H54 (cell line): ENCODE measurements at places on chromosomes 5 and 9.
A peak's percentile ranks its signal among the peaks of the same experiment; 100 is the strongest.

DNA sequence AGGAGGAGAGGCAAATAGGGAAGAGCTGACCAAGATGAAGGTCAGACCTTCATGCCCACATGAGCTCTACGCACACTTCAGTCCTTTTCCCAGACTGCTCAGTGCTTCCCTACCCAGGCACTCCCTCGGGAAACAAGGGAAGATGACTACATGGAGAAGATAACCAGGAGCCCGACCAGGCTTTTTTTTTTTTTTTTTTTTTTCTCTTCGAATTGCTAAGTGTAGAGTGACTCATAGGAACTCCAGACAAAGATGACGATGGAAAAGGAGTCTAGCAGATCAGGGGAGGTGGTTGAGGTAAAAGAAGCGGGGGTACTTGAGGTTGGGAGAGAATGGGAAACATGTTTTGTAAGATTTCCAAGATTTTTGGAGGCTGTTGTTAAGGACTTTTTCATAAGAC lies 526.1 kb downstream of the BNC2 start:
- peak; percentile 54 for DNase-seq

GRCh38 chr5:57338068-57338867 lies 144.3 kb downstream of the ACTBL2 start:
- DNase-seq = peak; percentile 23

- no peak for DNase-seq
Observed at GRCh38 chr5:111313017-111313724, 89.0 kb downstream of the CAMK4 start.

DNA sequence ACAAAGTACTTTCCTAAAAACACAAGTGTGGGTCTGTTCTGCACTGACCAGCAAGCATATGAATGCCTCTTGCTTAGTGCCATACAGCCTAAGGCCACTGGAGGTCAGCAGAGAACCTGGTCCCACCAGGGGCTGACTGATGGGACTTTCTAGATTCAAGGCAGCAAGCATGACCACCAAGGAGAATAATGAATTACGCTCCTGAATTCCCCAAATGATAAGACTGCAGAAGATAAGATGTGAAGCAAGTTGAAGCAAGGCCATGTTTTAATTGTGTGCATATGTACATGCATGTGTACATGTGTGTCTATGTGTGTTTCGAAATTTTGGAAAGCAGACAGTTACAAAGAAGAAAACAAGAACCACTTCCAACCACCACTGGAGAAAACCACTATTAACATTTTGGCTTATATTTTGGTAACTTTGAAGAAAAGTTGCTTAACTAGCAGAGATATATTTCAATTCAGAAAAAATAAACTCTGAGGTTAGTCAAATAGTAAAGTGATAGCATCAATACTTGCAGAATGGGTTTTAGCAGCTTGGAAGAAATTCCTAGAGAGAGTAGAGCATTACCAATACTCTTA lies 70.5 kb downstream of the ERP44 start:
- DNase-seq = peak; percentile 29

GRCh38 chr9:109939698-109940342 lies 159.8 kb downstream of the PALM2AKAP2 start:
- no peak for DNase-seq

DNA sequence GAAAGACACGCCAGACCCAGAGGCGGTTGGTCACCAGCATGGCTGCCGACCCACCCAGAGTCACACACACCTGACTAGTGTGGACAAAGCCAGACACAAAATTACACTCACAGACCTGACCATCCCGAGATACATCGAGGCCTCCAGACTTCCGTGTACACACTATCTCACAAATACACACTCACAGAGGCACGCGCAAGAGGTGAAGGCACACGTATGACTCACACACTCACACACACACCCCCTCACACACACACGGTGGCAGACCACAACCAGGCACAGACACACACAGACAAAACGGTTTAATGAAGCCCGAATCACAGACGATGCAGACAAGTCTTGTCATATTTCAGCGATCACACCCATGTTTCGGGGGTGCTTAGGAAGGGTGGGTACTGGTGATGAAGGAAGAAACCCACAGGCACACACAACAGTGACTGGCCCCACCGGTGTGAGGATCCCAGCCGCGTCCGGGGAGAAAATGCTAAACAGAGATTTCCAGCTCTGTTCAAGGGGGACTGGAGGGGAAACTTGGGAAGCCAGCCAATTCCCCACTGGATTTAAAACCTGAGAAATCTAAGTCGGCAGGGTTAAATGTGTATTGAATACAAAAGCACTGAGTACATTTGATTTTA lies 51.3 kb downstream of the CRB2 start:
- DNase-seq = no peak

- DNase-seq = no peak
Observed at GRCh38 chr9:87963770-87964169, 10.6 kb downstream of the CDK20 start.

DNA sequence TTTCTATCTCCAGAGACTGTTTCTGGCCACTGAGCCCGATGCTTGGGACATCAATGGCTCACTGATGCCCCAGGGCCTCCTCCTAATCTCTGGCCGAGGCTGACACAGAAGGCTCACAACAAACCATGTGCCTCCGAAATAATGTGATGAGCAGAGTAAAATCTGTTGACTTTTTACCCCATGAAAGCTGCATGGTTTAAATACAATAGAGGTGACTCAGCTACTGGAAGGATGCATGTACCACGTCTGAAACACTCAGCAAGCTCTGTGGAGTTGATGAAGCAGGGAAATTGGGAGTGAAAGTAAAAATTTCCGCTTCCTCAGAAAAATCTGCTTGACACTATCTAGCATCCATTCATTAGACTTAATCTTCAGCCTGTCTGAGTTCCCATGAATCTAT lies 111.1 kb upstream of the EQTN start:
- DNase-seq = peak; percentile 40

DNA sequence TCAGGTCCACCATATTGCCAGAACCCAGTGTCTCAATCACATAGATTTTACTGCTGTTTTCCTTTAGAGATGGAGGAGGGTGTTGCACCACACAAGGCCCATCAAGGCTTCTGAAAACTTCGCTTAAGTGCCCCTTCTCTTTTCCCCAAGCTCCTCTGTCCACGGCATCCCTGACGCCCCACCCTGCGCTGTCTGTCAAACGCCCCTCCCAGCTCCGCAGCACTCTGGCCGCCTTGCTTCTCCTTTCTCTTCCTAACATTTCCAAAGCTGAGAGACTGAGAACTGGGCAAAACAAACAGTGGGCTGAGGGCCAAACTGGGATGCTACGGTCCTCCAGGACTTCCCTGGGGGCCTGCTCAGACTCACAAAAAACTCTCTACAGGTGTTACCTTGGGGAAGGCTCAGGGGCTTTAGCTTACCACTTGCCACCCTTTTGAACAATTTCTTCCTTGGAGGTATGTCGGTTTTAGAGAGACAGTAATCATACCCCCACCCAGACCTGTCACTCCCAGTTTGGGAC lies 28.3 kb upstream of the ERGIC1 start:
- no peak for DNase-seq

DNA sequence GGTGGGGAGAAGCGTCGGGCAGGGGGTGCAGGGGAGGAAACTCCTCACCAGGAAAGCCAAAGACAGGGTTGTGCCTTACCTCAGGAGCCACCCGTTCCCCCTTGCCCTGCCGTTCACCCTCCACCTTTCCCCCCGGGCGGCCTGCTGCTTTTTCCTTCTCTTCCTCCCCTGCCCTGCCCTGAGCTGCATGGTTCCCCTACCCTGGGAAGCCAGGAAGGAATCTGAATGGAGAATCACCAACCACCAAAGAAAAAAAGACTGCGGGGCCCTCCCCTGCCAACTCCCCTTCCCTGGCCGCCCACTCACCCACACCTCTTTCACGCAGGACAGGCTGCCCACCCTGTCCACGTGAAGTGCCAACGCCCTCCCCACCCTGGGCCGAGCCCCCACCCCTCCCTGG lies 820 bp upstream of the NFX1 start:
- no peak for DNase-seq

- no peak for DNase-seq
Observed at GRCh38 chr5:103371046-103371607, 112.6 kb downstream of the MACIR start.

DNA sequence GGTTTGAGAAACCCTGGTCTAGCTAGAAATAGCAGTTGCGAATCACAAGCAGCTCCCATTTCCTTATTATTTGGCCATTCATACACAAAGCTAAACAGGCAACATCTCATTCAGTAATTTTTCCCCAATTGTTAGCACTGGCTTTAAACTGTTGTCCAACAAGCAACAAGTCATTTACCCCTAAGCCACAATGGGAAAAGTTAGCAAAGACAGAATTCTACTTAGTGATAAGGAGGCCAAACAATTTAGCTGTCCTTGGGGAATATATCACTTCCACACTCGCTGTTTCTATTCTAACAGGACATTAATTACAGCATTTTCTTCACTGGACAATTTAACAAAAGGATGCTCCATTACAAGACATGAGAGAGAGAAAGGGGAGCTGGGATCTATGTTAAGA lies 2.8 kb downstream of the MYO10 start:
- DNase-seq = no peak

DNA sequence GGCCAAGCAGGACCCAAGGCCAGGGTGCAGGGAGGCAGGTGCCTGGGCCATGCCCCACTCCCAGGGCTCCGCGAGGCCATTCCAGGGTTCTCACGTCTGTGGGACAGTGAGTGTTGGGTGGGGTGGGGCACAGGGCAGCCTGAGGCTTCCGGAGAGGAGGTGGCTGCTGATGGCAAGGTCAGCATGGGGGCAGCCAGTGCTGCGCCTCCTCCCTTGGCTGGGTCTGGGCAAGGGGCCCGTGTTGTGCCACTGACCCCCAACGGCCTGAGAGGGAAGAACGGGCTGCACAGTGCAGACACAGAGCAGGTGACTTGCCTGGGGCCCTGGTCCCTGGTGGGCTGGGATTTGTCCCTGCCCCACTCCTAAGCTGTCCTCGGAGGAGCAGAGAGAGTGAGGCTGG lies 82.1 kb downstream of the RXRA start:
- no peak for DNase-seq

DNA sequence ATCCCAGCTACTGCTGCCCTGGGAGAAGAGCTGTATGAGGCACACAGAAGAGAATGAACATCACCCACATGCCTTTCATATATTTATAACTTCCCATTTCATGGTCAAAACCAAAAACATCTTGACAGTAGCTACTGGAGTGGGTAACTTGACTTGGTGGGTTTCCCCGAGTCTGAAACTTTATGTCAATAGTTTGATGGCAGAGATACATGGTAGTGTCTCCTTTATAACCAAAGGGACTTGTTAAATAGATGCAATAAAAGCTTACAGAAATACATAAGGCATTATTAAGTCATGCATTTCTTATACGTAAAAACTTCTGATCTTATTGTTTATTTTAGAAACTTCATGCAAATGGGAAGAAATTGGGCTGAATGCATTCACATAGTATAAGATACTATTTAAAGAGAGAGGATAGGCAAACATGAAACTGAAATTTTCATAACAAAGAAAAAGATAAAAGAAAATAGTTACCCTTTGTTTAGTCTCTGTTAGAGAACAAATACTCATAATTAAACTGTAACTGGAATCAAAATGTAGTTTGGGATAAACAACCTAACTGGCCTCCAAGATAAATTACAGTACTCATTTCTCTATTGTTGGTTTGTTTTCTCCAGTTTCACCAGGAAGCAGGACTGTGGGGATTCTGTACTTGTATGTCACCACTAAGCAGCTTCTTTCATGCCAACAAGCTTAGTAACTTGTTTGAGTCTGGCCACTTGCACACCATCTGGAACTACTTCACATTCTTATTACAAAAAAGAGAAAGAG lies 459.3 kb upstream of the MEF2C start:
- DNase-seq = no peak

DNA sequence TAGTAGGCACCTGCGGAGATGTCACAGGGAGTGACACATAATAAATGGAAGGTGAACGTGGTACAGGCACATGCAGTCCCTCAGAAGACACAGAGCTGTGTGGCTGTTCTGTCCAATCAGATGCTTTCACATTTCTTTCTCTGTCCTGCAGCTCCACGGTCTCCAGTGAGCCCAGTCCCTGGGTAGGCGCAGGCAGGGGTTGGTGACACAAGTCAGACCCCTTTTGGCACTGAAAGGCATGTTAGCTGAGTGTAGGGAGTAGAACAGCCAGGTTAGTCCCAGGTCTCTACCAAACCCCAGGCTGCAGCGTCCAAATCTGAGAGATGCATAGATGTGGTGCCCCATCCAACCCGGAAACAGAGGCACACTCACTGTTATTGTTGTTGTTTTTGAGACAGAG lies 2.8 kb downstream of the SLC31A2 start:
- no peak for DNase-seq

DNA sequence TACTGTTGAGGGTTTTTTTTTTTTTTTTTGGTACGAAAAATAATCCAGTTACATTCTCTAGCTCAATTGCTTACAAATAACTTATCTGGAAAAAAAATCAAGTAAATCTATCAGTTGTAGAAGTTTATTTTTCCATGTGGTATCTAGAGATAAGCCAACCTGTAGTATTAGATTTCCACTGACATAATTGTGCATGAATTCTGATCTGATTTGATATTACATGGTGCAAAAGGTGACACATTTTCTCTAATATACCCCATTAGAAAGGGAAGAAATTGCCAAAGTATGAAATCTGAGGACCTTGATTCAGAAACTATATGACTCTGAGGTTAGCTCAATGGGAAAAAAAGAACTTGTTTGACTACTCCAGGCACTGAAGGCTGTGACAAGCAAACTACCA lies 141.5 kb downstream of the SLF1 start:
- DNase-seq = no peak

- no peak for DNase-seq
Observed at GRCh38 chr9:132877458-132877823, 643 bp downstream of the AK8 start.

DNA sequence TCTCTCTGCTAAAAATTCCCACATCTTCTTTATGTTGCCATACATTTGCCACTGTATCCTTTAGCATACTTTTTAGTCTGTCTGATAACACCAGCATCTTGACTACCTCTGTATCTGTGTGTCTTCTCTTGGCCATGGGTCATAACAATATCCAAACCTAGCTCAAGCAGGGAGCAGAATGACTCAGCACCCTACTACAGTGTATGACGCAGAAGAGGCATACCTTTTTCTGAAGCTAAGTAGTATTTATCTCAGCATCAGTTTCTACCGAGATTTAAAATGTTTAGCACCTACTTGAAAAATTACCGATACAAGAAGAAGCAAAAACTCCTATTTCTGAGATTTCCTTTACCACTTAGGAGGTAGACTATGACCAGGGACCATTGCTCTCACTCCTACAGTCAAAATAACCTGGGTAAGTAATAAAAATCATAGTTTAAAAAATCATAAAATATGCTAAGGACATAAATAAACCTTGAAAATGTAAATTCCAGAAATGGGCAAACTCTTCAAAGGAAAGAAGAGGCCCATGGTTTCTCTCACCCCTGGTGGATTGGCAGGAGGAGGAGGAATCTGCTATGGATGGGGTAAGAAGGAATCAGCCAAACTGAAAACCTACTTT lies 286.5 kb downstream of the MAST4 start:
- peak; percentile 2 for DNase-seq

GRCh38 chr5:142325725-142326479 lies 1.1 kb upstream of the SPRY4 start:
- peak; percentile 71 for DNase-seq

DNA sequence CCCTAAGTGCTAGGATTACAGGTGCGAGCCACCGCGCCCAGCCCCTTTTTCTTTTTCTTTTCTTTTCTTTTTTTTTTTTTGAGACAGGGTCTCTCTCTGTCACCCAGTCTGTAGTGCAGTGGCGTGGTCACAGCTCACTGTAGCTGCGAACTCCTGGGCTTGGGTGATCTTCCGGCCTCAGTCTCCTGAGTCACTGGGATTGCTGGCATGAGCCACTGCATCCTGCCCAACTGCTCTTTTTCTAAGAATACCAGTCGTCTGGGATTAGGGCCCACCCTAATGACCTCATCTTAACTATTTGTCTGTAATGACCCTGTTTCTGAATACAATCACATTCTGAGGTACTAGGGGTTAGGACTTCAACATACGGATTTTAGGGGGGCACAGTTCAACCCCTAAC lies 34.1 kb upstream of the NANS start:
- no peak for DNase-seq
